ENCODE measurements at places on chromosomes 6 and 20.

GRCh38 chr6:82750556-82750955 lies 315.1 kb downstream of the UBE3D start:
- no peak for DNase-seq

- DNase-seq, result no peak
Observed at GRCh38 chr6:42372699-42373098, 79.0 kb downstream of the TRERF1 start.

DNA sequence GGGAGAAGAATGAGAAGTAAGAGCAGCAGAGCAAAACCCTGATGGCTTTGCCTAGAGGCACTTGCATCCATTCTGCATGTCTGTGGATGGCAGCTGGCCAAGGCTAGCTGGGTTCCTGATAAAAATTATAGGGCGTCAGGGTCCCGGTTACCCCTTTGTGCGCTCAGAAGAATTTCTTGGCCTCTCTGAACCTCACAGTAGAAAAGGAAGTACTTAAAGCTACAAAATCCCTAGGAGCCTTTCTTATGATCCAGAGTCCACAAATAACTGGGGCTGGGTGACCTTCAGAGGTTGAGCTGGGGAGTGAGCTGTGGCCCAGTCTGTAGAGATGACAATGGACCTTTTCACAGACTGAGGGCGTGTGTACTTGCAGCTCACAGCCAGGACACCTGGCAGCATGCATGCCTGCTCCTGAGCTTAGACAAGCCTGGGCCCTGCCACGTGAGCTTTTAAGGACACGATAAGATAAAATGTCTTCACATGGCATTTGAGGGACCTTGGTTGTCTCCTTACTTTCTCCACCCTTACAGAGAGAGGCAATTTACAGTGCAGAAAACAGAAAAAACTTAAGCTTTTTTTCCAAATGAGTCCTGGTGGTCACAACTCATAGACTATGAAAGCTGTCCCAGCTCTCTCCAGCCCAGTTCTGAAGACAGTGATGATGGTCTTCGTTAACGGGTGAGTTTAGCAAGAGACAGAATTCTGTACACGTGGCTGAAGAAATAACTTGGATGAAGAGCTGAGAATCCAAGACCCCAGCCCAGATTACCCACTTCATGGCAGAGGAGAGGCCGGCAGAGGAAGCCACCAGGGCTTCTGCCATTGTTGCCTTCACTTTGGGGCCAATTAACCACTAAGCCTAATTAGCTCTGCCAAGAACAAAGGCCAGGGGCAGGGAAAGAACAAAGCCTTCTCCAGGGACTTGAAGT lies 50.3 kb downstream of the FOXA2 start:
- DNase-seq, result no peak

- DNase-seq, result no peak
Observed at GRCh38 chr6:106894978-106895702, 79.4 kb downstream of the CD24 start.

DNA sequence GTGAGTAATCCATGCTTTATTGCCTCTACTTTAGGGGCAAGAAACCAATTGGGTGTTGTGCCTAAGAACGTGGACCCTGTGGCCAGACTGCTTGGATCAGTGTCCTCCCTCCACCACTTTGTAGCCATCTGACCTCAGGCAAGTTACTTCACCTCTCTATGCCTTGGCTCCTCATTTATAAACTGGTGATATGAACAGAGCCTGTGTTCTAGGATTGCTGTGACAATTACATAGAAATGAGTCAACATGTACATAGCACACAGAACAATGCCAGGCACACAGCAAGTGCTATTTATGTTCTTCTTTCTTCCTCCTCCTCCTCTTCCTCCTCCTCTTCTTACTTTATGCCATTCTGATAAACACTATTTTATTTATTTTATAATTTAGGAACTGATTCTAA lies 339.4 kb downstream of the CD83 start:
- no peak for DNase-seq
